AG04450 (cell line): ENCODE measurements at places on chromosomes 3 and 15.
A peak's percentile ranks its signal among the peaks of the same experiment; 100 is the strongest.

DNA sequence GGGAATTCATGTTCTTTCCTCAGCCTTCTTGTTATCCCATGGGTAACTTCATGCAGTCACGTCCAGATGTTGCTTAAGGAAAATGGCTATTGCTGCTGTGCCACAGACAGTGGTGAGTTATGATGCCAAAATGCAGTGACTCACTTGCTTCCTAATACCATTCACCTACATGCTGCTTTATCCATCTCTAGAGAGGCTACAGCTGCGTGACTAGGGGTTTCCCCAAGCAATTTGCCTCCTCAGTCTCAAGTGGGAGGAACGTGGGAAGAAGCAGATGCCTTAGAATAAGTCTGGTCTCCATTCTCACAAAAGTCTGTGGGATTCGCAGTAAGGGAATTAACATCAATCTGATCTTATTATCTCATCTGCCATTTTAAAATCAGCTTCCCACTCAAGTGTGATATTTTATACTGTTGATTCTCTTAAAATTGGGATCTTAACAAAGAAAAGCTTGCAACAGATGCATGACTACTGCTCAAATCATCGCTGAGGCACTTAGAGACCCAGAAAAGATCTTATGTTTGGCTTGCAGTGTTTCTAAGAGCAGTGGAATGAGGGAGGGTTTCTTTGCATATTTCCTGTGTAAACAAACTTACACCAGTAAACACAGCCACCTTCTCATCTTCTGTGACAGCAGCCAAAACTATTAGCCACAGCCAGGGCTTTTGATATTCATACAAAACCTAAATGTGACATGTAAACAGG is 62.0 kb upstream of the ACP3 start:
- peak; percentile 55 for DNase-seq

DNA sequence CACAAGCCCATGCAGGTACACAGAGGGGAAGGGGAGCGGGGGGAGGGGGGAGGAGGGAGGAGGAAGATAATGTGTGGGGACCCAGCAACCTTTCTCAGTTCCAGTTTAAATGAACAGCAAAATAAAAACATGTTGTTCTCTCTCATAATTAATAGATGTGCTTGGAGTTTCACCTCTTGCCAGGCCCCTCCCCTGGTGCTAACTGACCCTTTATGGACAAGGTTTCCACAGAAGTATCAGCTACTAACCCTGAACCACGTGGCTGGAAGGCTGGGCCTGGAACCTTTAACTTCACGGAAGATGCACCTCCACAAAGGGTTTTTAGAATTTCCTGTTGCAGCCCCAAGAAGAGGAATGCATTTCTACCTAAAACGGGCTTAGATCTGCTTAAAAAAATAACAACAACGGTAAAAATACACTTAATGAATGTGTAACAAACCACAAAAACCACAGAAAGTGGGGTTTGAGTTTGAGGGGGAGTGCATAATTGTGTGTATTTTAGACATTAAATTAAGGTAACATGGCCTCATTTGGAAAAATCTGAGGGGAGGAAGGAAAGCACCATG is 14.8 kb upstream of the SMAD3 start:
- DNase-seq, result no peak

GRCh38 chr15:32866454-32867312 is 148.9 kb downstream of the GREM1 start:
- DNase-seq, result no peak

DNA sequence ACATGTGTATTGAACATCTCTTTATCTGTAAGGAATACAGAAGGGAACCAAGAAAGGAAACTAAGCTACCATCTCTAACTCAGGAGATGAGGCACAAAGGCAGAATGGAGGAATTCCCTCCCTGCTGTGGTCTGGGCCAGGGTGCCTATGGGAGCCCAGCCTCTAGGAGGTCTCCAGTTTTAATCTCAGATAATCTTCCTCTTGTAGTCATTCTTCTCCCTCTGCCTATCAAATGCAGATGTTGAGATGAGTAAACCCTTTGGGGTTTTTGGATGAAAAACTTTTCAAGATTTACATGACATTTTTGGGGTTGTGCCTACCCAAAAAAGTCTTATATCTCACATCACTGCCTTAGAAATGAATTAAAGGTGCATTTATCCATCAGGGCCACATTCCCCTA is 23.3 kb downstream of the SCG5 start:
- no peak for DNase-seq

- DNase-seq, result peak; percentile 62
These were observed 11.6 kb downstream of the UPK1B start for GRCh38 chr3:119184796-119185570.

GRCh38 chr3:122621112-122621511 is 43.7 kb downstream of the PARP15 start:
- DNase-seq, result no peak
